Hepatic stellate cell (primary cell): ENCODE measurements at places on chromosomes 1 and 21.

DNA sequence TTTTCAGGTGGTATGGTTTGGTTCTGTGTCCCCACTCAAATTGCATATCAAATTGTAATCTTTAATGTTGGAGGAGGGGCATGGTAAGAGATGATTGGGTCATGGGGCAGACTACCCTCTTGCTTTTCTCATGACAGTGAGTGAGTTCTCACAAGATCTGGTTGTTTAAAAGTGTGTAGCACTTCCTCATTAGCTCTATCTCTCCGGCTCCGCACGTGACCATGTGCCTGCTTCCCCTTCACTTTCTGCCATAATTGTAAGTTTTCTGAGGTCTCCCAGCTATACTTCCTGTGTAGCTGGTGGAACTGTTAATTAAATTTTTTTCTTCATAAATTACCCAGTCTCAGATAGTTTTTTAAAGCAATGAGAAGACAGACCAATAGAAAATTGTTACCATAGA, 843.2 kb downstream of the AMY1C start:
- no peak for DNase-seq

DNA sequence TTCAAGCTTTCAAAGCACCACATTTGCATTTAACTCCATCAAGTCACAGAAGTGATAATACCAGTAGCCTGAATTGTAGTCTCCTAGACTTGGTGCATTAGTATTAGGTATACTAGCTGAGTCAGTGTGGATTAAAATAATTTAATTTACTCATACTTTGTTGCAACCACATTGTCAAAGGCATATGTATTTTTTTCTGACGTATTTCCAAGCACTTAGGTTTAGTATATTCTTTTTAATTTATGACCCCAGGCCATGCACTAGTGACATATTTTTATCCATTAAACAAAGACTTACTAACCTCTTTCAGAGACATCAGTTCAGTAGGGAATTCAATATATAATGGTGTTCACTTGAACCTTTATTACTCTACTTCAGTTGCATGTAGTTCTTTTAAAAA, 1894.5 kb downstream of the NCAM2 start:
- DNase-seq: no peak

DNA sequence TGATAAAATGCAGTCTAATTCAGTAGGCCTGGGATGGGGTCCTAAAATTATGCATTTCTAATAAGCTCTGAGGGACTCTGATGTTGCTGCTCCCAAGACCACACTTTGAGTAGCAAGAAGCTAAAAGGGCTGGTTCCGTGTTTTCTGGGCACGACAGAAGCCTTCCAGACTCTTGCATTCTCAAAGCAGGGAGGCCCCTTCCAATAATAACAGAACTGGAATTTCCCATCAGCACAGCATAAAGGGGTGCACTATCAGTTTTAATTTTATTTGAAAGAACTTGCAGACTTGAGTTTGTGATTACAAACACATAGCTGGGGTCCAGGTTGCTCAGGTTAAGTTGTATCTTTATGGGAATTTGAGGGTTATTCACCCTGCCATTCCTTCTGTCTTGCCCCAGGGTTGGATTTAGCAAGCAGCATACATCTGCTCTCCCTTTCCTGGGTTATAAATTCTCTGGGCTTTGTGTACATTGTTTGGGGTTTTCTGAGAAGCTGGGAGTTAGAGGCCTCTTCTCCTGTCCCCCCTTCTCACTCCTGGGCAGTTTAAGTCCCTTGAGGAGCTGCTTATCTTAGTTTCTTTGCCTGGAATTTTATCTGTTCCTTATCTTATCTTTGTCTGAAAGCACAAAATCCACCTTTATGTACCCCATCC, 94.2 kb upstream of the SLC2A1 start:
- DNase-seq: no peak

- DNase-seq: no peak
Observed at GRCh38 chr21:34979383-34979782, 69.7 kb downstream of the RUNX1 start.

- peak; percentile 90 for DNase-seq
Observed at GRCh38 chr1:155208541-155209311, at the start of gene MTX1. Gene MTX1, plus strand, starts transcription at chr1:155208695. Its CDS starts 110 bp downstream, at chr1:155208805.

- peak; percentile 83 for DNase-seq
Observed at GRCh38 chr1:21334214-21335087, 44.2 kb upstream of the ECE1 start.

- no peak for DNase-seq
Observed at GRCh38 chr1:57131701-57132394, 166.0 kb upstream of the C8B start.
